ENCODE measurements at places on chromosomes 13 and 19. TPM values are rescaled to one million over a fixed set of nuclear protein-coding genes. Genes with fewer than 3 reads are reported as not detected.

SHFL gene
- polyA plus RNA-seq, result 40.0 TPM

TDRD12 gene
- polyA plus RNA-seq, result 0.03 TPM

VRK3 gene
- 14.6 TPM for polyA plus RNA-seq

NOSIP gene
- polyA plus RNA-seq, result 199 TPM

CTU1 gene
- polyA plus RNA-seq, result 7.0 TPM

TGFB1 gene
- 64.4 TPM for polyA plus RNA-seq

CDC37 gene
- polyA plus RNA-seq, result 372 TPM

PSG6 gene
- polyA plus RNA-seq, result not detected

SIAH3 gene
- 0.02 TPM for polyA plus RNA-seq

CYP2F1 gene
- not detected for polyA plus RNA-seq

AP1M2 gene
- polyA plus RNA-seq, result not detected

RABAC1 gene
- polyA plus RNA-seq, result 769 TPM

MYBPC2 gene
- polyA plus RNA-seq, result not detected

ATCAY gene
- polyA plus RNA-seq, result not detected

CPAMD8 gene
- polyA plus RNA-seq, result 3.9 TPM

ADGRE3 gene
- polyA plus RNA-seq, result not detected

DPF1 gene
- 2.0 TPM for polyA plus RNA-seq

C1QTNF9 gene
- not detected for polyA plus RNA-seq

CEACAM5 gene
- polyA plus RNA-seq, result not detected

ZNF227 gene
- 3.4 TPM for polyA plus RNA-seq

MEIOSIN gene
- polyA plus RNA-seq, result not detected

GPR4 gene
- 17.9 TPM for polyA plus RNA-seq
